ENCODE measurements at places on chromosomes 6 and 20.
A peak's percentile ranks its signal among the peaks of the same experiment; 100 is the strongest.

GRCh38 chr6:158008864-158009113 lies 27.1 kb downstream of the SYNJ2 start:
- DNase-seq: no peak

GRCh38 chr6:49632727-49633126 lies 3.9 kb downstream of the RHAG start:
- DNase-seq: no peak

DNA sequence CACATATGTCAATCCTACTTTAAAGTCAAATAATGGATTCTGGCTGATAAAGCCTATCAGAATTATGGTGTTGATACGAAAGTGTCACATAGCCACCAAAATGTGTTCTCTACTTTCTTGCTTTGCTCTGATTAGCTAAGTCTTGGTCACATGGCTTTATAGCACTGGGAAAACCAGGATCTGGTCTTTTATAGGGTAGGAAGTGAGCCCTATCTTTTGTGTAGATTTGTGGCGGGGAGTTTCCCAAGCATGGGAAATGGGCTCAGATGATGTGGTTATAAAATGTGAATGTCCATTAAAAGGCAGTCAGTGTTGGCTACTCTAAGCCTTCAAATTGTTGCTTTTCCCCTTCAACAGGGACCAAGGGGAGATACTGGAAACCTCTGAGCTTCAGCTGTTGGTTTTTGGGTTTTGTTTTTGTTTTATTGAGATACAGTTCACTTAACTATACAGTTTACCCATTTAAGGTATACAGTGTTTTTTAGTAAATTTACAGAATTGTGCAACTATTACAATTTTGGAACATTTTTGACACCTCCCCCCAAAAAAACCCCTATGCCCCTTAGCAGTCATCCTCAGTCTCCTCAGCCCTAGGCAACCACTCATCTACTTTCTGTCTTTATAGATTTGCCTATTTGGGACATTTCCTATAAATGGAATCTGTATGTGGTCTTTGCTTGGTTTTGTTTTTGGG lies 12.2 kb downstream of the RRP36 start:
- no peak for DNase-seq

- DNase-seq: no peak
Observed at GRCh38 chr6:10315658-10316372, 99.1 kb downstream of the TFAP2A start.

GRCh38 chr20:3313683-3314065 lies 74.7 kb upstream of the SLC4A11 start:
- no peak for DNase-seq

GRCh38 chr6:158257781-158258180 lies 54.5 kb upstream of the TULP4 start:
- no peak for DNase-seq

DNA sequence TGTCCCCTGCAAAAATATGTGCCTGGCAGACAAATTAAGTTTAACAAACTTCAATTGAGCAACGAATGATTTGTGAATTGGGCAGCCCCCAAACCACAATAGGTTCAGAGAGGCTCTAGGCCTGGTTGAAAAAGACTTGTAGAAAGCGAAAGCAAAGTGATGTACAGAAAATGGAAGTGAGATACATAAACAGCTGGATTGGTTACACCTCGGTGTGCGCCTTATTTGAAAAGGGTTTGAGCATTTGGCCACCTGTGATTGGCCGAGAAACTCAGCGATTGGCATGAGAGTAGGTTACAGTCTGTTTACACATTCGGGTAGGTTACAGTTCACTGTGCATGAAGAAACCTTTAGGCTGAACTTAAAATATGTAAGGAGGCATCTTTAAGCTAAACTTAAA lies 136.9 kb downstream of the CD83 start:
- no peak for DNase-seq

DNA sequence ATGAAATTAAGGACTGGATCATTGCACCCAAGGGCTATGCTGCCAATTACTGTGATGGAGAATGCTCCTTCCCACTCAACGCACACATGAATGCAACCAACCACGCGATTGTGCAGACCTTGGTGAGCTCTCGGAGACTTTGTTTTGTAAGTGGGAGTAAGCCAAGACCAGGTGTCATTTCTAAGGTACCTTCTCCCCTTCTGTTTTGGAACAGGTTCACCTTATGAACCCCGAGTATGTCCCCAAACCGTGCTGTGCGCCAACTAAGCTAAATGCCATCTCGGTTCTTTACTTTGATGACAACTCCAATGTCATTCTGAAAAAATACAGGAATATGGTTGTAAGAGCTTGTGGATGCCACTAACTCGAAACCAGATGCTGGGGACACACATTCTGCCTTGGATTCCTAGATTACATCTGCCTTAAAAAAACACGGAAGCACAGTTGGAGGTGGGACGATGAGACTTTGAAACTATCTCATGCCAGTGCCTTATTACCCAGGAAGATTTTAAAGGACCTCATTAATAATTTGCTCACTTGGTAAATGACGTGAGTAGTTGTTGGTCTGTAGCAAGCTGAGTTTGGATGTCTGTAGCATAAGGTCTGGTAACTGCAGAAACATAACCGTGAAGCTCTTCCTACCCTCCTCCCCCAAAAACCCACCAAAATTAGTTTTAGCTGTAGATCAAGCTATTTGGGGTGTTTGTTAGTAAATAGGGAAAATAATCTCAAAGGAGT lies 30.4 kb downstream of the TXNDC5 start:
- DNase-seq: no peak

DNA sequence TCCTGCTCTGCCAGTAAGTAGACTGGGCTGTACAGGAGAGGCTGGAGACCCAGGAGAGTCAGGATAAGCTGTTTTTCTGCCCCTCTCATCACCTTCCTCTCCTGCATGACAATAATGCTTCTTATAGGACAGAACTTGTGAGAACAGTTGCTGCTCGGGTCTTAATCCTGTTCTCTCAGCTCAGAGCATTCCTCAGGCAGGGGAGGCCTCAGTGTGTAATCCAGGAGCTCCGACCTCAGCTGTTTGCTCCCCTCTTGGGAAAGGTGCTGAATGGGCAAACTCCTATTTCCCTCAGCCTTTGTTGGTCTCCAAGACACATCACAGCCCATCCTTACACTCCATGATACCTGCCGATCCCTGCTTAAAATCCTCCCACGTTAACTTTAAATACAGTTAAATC lies 134.9 kb upstream of the LRFN2 start:
- no peak for DNase-seq

GRCh38 chr6:127453845-127454619 lies 5.2 kb downstream of the KIAA0408 start:
- DNase-seq: no peak

- DNase-seq: no peak
Observed at GRCh38 chr6:92767101-92767500, 652.3 kb downstream of the EPHA7 start.

DNA sequence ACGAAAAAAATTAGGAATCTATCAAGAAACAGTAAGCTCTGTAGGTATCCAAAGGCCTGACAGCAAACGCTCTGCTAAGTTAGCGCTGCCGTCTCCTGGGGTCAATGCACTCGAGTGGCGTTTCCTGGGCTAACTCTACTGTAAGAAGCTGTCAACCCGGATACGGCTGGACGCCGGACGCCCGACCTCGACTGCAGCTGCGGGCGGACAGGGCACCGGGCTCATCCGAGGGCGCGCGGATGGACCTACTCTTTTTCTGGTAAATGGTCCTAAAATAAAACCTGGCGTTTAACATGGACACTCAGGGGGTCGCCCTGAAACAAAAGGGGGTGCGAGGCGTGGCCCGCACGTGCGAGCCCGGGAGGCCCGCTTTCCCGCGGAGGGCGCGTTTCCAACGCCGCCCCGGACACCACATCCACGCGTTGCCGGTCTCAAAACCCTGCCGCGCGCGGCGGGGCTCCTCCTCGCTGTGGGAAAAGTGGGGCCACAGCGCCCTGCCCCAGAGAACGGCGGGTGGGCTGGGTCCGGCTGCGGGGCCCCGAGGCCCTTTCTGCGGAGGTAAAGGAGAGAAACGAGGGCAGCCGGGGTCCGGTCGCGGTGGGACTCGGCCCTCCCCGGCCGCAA lies 537 bp downstream of the TCP1 start:
- DNase-seq: peak; percentile 3

GRCh38 chr20:44495802-44496481 lies 20.3 kb downstream of the TTPAL start:
- peak; percentile 33 for DNase-seq

GRCh38 chr6:139764498-139764986 lies 390.1 kb upstream of the CITED2 start:
- DNase-seq: peak; percentile 65

DNA sequence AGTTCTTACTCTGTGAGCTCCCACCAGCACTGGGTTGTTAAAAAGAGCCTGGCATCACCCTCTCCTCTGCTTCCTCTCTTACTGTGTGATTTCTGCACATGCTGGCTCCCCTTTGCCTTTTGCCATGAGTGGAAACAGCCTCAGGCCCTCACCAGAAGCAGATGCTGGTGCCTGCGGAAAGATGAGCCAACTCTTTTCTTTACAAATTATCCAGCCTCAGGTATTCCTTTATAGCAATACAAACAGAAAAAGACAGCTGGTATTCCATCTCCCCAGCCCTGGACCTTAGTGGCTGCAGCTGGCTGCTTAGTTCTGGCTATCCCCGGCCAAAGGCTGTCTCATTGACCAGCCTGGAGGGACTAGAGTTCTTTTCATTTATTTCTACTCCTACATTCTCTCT lies 129.1 kb downstream of the IMPG1 start:
- no peak for DNase-seq

- no peak for DNase-seq
Observed at GRCh38 chr6:51640021-51640420, 447.4 kb downstream of the PKHD1 start.

DNA sequence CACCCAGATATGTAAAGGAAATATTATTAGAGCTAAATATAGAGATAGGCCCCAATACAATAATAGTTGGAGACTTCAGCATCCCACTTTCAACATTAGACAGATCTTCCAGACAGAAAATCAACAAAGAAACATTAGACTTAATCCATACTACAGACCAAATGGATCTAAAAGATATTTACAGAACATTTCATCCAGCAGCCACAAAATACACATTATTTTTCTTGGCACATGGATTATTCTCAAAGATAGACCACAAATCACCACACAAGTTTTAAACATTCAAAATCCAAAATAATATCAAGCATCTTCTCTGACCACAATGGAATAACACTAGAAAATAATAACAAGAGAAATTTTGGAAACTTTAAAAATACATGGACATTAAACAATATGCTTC lies 1159.1 kb upstream of the CITED2 start:
- no peak for DNase-seq

DNA sequence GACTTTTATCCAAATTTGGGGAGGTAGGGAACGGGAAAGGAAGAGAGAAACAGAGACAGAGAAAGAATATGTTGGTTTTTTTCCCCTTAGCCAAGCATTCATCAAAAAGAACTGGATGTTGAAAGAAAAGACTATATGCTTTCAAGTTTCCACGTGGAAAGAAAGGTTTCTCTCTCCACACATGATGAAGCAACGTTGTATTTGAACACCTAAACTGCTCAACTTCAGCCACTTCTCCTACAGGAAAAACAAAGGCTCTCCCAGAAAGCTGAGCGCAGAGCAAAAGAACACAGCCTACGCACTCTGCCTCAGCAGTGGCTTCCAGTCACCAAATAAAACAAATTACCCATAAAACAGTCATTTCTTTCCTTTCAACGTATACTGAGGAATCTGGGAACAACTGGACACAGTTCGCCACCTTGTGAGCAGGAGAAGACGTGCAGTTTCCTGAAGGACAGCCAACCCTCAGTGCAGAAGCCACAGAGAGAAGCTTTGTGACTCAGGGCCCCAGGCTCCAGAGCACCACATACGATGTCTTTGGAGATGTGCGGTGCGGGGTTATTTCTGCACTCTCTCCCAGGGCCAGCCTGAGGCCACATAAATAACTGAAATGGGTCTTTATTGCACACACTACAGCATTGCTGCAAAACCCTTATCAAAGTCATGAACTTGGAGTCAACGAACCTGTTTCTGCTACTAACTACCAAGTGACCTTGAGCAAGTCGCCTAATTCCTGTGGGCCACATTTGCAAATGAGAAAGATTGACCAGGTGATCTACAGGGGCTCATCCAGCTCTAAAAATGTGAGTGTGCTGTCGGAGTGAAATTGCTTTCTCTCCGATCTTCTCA lies 10.1 kb downstream of the IL17F start:
- peak; percentile 49 for DNase-seq

DNA sequence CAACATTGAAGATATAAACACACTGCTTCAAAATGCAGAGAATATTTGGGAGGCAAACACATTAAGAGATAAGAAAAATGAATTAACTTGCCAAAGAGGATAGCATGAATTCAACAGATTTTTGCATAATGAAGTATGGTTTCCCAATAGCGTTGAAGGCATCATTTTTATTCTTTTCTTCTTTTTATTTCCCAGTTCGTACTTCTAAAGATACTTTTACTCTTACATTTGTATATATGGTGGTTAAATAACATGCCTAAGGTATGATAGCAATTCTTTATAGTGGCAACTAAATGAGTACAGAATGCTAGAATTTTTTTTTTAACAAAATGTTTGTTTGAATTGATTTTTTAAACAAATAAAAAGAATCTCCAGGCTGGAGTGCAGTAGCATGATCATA lies 473.4 kb upstream of the MARCKS start:
- DNase-seq: no peak

- no peak for DNase-seq
Observed at GRCh38 chr6:157383471-157383870, 2.5 kb downstream of the ZDHHC14 start.

- no peak for DNase-seq
Observed at GRCh38 chr20:24698706-24699206, 229.3 kb downstream of the SYNDIG1 start.

- no peak for DNase-seq
Observed at GRCh38 chr6:26478985-26479278, 21.2 kb upstream of the BTN1A1 start.

DNA sequence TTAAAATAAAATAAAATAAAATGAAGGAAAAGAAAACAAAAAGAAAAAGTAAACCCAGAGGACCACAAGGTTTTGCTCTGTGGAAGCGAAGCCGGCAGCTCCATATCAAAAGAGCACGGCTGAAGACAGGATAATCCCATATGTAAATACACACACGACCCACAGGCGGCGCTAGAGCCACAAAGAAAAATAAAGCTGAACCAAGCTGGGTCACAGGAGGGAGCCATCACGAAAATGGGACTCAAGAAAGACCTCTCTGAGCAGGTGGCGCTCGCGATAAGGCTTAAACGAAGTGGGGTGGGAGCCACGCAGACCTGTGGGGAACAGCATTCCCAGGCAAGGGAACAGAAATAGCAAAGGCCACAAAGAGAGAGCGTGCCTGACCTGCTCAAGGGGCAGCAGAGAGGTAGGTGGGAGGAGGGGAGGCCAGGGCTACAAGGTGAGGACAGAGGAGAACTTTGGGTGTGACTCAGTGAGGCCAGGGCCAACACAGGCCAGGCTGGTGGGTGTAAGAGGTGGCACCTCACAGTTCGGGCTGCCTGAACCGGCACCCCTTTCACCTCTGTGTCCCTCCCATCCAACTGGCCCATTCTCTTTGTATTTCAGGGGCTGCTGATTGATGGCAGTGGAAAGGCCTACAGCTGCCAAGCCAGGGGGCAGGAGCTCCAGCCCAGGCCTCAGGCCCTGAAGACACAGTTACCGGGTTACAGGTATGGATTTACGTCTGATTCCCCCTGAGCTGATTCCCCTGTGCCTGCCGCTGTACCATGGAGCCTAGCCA lies 26.0 kb downstream of the PTGIS start:
- peak; percentile 55 for DNase-seq
